ENCODE measurements at places on chromosomes 4 and X. TPM values are rescaled to one million over a fixed set of nuclear protein-coding genes. Genes with fewer than 3 reads are reported as not detected.

The ATOH1 gene
- total RNA-seq = not detected

The TMEM154 gene
- total RNA-seq = 2.3 TPM

The RAB39B gene
- total RNA-seq = 0.85 TPM

The IL2 gene
- total RNA-seq = not detected

The FANCB gene
- 4.6 TPM for total RNA-seq

The HMGN5 gene
- total RNA-seq = 1.00 TPM

The FUNDC2 gene
- total RNA-seq = 59.7 TPM

The ETNPPL gene
- total RNA-seq = not detected

The DMRTC1B gene
- total RNA-seq = not detected

The LONRF3 gene
- total RNA-seq = 0.28 TPM

The ZCCHC18 gene
- 0.57 TPM for total RNA-seq

The REELD1 gene
- not detected for total RNA-seq

The PARM1 gene
- 2.0 TPM for total RNA-seq

The GNPDA2 gene
- total RNA-seq = 25.0 TPM
